GM12865 (cell line): ENCODE measurements at places on chromosomes 16 and 17.

GRCh38 chr16:64826374-64826773, 295.5 kb downstream of the CDH11 start:
- DNase-seq, result no peak

GRCh38 chr16:19815418-19815817, 69.2 kb downstream of the GPRC5B start:
- no peak for DNase-seq

GRCh38 chr17:36793976-36794375, 143.3 kb upstream of the LHX1 start:
- no peak for DNase-seq

- DNase-seq, result no peak
These were observed 8.2 kb downstream of the CAPN15 start for GRCh38 chr16:535446-536405.

GRCh38 chr16:58418601-58419000, 26.3 kb downstream of the GINS3 start:
- DNase-seq, result no peak

GRCh38 chr17:1486802-1487695, 5.4 kb downstream of the MYO1C start:
- DNase-seq, result peak; percentile 88

DNA sequence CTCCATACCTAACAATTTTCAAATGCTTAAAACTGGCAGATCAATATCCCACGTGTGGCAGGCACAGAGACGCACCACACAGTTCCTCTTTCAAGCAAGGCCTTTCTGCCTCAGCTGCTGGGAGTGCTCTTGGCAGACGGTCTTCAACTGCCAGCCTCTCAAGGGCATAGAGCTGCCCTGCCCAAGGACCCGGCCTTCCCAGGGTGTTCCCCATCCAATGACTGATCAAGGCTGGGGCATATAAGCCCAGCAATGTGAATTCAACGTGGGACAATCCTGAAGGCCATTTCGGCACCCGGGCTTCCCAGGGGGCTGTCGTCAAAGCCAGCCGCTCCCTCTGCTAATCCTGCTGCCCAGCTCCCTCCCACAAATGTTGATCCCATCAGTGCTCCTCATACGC, 107.1 kb downstream of the STX8 start:
- no peak for DNase-seq

DNA sequence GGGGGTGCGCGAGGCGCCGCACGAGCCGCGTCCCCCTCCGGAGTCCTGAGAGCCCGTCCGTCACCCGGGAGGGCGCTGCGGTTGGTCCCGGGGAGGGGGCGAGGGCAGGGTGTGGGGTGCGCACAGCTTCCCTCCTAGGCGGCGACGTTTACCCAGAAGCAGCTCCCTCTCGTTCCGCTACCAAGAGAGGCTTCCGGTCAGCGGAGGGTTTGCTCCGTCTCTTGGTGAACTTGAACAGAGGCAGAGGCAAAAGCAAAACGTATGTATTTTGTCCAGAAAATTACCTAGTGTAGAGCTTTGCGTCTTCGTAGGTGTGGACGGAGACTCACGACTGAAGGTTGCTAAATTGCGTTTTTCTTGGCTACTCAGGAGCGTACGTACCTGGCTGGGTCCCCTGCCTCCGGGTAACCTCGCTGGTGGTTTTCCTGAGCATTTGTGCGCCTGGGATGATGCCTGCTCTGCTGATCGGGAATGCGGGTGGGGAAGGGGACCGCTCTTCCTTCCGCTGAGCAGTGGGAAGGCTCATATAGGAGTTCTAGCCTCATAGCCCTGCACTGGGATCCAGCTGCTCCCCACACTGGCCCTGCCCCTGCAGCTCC, 833 bp downstream of the WSCD1 start:
- no peak for DNase-seq

DNA sequence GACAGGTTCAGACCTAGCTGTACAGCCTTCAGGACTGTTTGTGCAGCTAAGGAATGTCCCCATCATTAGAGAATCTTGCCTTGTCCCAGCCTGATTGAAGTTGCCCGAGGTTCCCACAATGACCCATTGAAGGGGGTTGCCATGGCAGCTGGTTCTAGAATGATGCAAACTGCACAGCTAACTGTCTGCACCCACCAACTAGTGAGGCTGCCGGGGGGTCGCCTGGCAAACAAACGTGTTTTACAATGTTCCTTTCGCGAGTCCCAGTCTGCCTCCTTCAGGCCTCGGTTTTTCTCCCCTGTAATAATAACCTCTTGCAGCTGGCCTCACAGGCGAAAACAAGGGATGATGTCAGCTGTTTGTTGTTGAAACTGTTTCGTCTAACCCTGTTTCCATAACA, 5.5 kb downstream of the C16orf96 start:
- DNase-seq, result no peak

- peak; percentile 34 for DNase-seq
These were observed 6.3 kb downstream of the ANKRD11 start for GRCh38 chr16:89484041-89484501.

- DNase-seq, result no peak
These were observed 1.9 kb downstream of the NECAB2 start for GRCh38 chr16:83969771-83970429.

- no peak for DNase-seq
These were observed 24.9 kb downstream of the TERB1 start for GRCh38 chr16:66776457-66776856.

GRCh38 chr16:62450291-62450690, 414.1 kb upstream of the CDH8 start:
- DNase-seq, result no peak

- no peak for DNase-seq
These were observed 226.4 kb upstream of the MAF start for GRCh38 chr16:79826732-79827475.

DNA sequence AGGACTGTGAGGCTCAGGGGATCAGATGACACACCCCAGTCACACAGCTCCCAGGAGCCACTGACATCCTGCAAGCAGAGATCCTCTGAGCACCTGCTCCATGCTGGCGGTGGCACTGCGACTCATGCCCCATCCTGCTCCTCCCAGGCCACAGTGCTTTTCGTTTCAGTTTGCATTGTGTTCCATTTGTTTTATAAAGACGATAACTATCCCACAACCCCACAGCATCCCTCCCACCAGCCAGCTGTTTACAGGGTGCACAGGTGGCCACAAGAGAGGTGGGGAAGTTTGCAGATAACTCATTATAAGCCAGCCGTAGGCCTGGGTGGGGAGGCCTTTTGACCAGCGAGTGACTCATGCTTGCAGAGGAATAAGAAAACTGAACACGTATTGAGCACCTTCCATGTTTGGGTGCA, 28.2 kb downstream of the BCO1 start:
- DNase-seq, result peak; percentile 1

DNA sequence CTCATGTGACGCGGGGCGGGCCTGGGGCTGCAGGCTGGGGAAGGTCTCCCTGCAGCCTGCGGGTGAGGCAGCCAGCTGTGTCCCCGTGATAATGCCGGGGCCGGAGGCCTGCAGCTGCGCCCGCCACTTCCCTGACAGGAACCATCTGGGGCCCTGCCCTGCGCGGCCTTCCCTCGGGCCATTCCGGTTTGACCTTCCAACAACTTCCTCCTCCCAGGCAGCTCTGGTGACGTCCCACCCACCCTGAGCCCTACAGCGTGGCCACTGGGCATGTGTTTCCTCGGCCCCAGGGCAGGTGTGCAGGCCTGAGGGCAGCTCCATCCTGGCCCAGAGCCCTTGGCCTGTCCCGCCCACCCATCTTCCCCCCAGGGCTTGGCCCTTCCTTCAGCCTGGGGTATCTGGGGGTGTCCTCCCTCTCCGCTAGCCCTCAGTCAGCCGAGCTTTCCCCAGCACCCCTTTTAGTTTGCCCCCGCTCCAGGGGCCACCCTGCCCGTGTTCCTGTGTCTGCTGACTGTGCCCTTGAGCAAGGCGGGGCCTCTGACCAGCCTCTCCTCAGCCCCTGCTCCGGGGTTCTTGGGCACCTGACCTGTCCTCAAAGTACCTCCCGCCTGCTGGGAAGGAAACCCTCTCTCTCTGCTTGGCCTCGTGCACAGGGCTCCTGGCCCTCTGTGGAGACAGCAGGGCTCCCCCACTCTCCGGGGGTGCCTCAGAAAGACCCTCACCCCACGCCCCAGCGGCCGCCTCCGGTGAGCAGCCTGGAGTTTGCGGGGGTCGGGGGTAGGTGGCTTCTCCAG, at the start of gene CBFA2T3:
Gene CBFA2T3 (minus strand): TSS at position 190 of the 794 bp plus-strand sequence. CDS start 400 bp downstream, outside the sequence.
- DNase-seq, result peak; percentile 81

DNA sequence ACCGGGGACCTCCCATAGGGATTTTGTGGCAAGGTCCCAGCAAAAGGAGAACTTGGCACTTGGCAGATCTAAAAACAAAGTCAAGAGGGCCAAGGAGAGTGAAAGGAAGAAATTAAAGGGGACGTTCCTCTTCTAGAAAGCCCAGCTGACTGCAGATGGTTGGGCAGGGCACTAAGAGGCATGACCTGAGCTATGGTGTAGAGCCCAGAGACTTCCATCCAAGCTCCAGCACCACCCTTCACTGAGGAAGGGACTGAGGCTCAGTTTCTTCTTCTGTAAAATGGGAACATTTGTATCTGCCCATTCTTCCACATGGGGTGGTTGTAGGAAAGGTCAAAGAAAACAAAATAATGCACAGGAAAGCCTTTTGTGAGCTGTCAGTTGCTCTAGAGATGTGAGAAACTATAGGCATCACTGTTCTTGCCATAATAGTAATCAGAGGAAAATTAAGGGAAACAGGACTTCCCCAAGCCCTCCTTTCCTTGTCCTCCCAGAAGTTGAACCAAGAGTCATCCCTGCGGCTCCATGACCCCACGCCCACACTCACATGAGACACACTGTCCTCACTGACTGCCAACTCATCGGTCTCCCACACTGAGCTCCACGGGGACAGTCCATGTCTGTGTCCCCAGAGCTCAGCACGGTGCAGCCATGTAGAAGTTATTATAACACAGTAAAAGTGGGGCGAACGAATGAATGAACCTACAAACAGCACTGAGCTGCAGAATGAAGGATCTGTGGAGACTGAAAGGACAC, 10.4 kb downstream of the CD300LF start:
- no peak for DNase-seq

DNA sequence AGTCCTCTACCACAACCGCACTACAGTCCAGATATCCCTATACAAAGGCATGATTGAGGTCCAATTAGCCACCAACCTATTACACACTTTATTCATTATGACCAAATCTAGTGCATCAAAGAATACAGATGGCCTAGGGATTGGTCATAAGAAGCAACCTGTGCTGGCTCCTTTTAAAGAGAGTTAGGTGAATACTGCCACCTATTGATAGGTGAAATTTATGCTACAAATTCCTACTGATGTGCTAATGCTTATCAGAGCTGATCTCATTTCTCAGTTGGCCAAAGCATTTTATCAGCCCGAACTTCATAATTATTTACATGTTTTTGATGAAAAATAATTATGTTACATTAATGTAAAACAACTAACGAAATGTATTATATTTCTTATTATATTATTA, 166.3 kb downstream of the ANKFN1 start:
- DNase-seq, result peak; percentile 54

GRCh38 chr17:74297941-74298340, 23.9 kb downstream of the DNAI2 start:
- no peak for DNase-seq

DNA sequence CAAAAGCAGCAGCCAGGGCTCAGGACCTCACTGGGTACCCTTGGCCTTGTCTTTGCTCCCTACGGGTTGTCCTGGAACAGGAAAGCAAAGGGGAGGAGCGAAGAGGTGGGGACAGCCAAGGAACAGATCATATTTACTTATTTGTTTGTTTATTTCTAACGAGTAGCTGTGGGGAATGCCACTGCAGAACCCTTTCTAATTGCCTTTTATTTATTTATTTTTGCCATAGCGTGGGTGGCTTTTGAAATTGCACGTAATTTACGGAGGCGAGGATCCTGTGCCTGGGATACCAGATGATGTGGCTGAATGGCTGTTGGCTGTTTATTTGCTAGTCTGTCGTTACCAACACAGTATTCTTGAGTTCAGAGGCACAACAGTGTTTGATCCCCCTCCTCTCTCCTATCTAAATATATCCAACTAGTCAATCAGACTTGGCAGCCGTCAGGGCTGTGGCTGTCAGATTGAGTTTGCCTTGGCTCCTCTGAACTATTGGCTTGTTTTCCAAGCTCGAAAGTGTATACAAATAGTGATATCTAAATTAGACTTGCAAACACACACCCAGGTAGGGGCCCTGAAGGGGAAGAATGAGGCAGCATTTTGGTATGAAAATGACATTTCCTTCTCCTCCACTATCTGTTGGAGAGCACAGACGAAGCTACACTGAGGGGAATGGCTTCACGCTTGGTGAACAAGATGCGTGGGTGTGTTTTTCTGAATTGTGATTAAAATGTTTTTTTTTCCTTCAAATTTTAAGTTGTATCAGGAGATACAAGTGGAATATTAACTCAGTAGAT, 110.4 kb downstream of the MSI2 start:
- DNase-seq, result peak; percentile 39

DNA sequence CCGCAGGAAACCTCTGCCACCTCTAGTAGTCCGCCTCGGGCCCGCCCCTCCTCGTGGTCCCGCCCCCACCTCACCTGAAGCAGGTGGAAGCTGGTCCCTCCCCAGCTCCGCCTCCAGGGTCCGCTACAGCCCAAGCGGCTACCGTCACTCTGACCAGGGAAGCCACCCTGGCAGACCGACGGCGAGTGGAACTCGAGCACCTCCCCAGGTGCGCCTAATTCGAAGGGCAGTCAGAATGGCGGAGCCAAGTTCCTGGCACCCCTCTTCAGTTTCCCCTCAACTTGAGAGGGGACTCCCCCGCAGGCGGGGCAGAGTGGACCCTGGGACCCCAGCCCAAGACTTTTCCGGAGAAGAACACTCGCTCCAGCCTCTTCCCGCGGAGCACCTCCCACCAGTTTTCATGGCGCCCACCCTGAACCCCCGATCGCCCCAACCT, 507 bp downstream of the FHOD1 start:
- DNase-seq, result no peak

GRCh38 chr16:3044708-3045107, 1.7 kb upstream of the MMP25 start:
- no peak for DNase-seq

DNA sequence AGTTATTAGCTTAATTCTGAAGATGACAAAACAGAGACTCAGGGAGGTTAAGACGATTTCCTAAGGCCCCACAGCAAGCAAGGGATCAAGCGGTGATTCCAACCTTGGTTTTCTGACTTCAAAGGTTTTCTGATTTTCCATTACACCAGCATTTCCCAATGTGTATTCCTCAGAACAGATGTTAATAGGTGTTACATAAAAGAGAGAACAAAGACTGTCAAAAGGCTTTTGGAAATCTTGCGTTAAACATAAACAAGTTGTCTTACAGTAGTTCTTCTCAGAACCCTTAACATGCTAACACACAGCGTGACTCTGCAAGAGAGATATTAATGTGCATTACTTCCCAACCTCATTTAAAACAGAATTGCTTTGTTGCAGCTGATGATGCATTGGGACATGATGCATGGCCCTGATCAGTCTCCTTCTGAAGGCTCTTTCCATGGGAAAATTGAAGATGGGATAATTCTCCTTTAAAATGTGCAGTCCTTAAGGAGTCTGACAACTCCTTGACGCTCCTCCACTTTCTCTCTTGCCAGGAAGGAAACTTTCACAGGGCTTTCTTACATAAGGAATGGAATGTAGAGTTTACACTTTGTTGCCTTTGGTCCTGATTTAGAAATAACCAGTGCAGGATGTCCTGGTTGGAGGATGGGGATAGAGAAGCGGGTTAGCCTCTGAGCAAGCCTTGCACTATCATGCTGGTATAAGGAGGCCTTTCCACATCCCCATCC, 21.5 kb upstream of the MMD start:
- no peak for DNase-seq
